ENCODE measurements at places on chromosomes 11 and 22.

DNA sequence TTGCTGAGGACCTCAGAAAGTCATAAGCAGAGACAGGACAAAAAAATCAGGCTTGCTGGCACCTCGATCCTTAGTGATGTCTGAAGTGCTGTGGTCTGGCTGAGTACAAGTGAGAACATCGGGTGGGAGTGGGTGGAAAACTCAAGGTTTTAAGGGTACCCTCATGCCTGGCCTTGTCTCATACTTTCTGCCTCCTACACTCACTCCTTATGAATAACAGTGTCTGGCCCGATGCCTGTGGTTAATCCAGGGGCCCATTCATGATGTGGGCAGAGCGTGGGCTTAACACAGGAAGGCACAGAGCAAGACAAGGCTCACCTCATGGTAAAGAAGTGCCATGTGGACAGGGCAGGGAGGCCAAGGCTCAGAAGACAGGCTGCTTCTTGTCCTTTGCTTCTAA lies 11.0 kb upstream of the UCP3 start:
- DNase-seq, result no peak

- DNase-seq, result no peak
Measured at GRCh38 chr22:23122216-23122957, 19.4 kb downstream of the RSPH14 start.

GRCh38 chr22:50528682-50529415 lies 963 bp downstream of the TYMP start:
- no peak for DNase-seq

GRCh38 chr11:92224407-92225124 lies at the start of gene FAT3:
TSS of gene FAT3 (plus strand) at chr11:92224818. CDS start at chr11:92352113, 127,295 bp downstream.
- DNase-seq, result no peak

DNA sequence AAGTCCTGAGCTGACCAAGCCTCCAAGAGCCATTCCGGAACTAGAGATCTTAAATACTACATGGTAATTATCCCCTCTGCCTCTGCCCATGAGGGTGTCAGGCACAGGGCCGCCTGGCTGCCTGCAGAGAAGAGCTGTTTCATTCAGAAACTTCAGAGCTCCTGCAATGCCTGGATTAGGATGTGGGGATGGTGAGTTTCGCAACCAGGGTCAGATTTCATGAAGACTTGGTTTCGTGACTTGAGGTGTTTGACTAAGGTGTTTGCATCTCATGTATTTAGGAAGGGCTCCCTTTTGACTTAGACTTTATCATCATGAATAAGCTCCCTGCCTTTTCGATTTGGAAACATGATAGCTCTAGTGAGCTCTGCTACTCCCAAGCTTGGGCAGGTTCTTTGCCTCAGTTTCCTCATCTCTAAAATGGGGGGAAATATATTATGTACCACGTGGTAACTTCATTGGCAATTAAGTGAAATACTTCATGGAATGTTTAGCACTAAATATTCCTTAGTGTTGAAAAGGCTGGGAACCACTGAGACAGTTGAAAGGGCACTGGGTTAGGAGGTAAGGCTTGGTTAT lies 9.1 kb downstream of the TIMP3 start:
- no peak for DNase-seq

DNA sequence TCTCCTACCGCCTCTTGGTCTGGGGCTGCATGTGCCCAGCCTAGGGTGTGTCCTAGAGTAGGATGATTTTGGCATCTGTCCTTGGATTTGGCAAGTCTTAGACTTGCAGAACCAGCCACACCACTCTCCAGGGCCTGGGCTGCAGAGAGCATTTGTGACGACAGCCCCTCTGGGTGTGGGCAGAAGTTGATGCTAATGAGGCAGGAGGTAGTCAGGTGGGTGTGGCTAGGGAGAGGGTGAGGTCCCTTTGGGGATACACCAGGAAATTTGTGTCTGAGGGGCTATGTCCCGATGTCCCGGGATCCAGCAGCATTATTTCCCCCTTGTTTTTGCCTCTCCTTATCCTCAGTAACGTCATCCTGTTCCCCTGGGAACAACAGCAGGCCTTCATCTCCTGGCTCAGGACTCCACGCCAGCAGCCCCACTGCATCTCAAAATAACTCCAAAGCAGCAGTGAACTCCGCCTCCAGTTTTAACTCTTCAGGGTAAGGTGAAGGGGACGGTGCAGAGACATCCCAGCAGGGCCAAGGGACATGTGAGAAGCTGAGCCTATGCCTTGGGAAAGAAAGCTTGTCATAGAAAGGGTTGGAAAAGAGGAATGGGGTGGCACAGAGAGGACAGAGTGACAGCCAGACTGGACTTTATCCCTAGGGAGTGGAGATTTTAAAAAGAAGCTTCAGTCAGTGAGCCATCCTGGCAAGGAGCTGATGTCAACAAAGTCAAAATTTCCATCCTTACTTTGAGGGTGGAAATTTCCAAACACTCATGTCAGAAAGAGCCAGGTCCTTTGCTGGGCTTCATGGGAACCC lies 8.0 kb upstream of the TLCD5 start:
- DNase-seq, result no peak

- no peak for DNase-seq
Measured at GRCh38 chr22:48896766-48897644, 930.7 kb downstream of the BRD1 start.

All from NCI-H2081 treated with DMSO at 0.1 percent for 48 hours (cell line).